IPS DF 19.7 (cell line): ENCODE measurements at places on chromosomes 1 and 21.

- no peak for DNase-seq
These were observed 281.0 kb upstream of the POU3F1 start for GRCh38 chr1:38327559-38327973.

DNA sequence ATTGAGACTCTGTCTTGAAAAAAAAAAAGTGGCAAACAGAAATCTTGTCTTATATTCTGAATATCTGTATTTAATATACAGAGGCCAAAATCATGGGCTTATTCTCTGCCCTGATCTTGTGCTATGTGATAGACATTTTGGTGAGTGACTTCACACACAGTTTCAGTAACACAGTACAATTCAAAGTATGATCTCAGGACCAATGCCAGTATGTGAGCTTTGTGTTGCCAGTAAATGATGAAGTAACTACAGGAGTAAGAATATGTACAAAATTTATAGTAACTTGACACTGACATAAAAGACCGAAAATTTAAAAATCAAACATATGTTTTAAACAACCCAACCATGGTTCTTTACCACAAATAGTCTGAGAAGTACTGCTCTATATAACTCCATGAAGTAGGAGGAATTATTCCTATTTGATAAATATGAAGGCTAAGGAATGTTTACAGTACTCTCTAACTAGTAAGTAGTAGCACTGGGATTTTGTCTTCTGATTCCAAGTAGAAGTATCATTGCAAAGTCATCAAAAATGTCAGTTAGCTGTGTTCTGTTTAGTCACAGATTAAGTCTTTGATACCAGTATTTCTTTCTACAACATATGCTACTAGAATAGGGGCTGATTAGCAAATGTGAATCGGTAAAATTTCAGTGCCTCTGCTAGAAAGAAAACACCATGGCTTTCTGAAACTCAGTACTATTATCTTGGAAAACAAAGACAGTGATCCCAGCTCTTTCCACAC lies 25.3 kb downstream of the DPH5 start:
- DNase-seq, result no peak

GRCh38 chr1:24502065-24502708 lies 449 bp upstream of the RCAN3 start:
- no peak for DNase-seq

DNA sequence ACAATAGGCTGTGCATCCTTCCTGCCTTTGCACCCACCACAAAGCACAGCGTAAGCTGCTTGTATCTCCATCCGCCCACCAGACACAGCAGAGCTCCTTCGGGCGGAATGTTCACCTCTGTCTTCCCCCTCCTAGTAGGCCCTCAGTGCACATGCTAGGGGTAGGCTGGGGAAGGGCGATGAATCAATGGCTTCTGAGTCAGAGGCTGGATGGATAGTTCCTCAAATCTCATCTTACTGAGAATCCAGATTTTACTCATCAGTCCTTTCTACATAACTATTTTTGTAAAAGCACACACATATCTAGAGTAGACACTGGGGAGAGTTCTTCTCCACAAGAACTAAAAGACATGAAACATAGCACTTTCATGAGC lies 73.8 kb downstream of the BCAR3 start:
- no peak for DNase-seq

- DNase-seq, result no peak
These were observed 12.7 kb upstream of the CPLANE2 start for GRCh38 chr1:16249596-16250241.

- DNase-seq, result no peak
These were observed 20.9 kb downstream of the RNF187 start for GRCh38 chr1:228507961-228508652.

- peak; percentile 20 for DNase-seq
These were observed 9.3 kb upstream of the FCAMR start for GRCh38 chr1:206979379-206980043.

DNA sequence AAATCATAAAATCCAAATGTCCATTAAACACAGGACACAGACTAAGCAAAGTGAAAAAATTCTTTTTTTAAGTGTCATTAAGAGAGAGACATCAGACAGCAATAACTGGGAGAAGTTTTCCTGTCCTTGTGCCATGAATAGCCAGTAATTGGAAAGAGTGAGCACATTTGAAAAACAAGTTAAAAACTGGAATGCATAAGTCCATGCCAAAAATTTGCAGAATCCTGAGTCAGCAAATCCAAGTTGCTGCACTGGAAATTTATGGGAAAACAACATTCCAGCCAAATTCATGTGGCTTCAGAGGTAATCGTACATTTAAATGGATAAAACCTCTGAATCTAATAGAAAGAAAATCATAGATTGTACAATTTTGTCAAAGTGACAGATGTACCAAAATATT lies 291.4 kb downstream of the LRRC40 start:
- DNase-seq, result no peak

GRCh38 chr1:74504125-74504932 lies 8.1 kb downstream of the LRRC53 start:
- DNase-seq, result no peak

DNA sequence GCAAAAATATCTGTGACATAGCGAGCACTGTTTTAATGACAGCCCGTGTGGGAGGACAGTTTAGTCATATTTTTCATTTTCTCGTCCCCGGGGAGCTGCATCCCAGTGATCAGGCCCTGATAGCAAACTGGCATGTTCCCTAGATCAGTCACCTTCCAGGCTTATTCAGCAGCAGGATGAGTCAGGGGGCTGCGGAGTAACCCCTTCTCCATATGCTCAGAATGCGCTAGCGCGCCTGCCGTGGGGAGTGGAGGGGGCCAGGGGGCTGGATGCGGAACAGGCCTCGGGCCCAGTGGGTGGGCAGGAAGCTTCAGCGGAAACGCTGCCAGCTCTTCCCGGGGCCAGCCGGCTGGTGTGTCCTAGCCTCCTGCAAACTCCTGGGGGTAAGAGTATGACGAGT lies 94.0 kb downstream of the KCND3 start:
- no peak for DNase-seq

- no peak for DNase-seq
These were observed 2.4 kb downstream of the CCN1 start for GRCh38 chr1:85582687-85583591.

DNA sequence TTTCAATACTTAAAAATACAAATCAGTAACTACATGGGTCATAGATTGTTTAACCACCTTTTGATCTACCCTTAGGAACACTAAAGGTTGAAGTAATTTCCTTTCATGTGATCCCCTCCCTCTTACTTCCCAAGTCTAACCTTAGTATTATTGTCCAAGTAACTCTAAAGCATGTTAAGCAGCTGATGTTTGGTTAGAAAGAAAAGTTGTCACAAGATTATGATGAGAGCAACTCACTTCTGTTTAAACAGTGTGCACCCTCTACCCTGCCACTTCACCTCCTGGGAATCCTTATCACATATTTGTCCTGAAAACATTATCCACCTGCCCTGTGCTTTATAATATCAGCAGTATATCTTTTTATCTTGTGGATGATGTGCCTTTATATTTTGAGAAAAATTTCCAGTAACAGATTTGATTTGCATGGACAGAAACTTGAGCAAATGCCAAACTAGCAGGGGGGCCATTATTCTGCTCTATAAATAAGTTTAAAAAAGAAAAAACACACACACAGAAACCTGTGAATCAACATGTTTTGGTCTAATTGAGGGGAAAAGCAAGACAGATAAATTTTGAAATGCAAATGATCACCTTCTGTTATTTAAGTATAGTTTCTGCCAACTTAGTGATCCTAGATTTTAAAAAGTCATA lies 194.3 kb downstream of the RPS6KC1 start:
- no peak for DNase-seq
